Stimulated activated CD4-positive, alpha-beta T cell treated with anti-CD3 and anti-CD28 coated beads, Interleukin-15, amount 100 ng/mL, for 1 hour (primary cell): ENCODE measurements at places on chromosomes 11 and 22.

- DNase-seq = no peak
Observed at GRCh38 chr11:995752-996420, 40.6 kb downstream of the MUC6 start.

GRCh38 chr11:116500947-116501602 is 271.7 kb downstream of the BUD13 start:
- no peak for DNase-seq

- DNase-seq = no peak
Observed at GRCh38 chr11:29208117-29208516, 808.7 kb downstream of the KCNA4 start.

- DNase-seq = peak; percentile 82
Observed at GRCh38 chr22:37607010-37607934, 1.4 kb upstream of the GGA1 start.

- no peak for DNase-seq
Observed at GRCh38 chr11:116485425-116485824, 287.4 kb downstream of the BUD13 start.

DNA sequence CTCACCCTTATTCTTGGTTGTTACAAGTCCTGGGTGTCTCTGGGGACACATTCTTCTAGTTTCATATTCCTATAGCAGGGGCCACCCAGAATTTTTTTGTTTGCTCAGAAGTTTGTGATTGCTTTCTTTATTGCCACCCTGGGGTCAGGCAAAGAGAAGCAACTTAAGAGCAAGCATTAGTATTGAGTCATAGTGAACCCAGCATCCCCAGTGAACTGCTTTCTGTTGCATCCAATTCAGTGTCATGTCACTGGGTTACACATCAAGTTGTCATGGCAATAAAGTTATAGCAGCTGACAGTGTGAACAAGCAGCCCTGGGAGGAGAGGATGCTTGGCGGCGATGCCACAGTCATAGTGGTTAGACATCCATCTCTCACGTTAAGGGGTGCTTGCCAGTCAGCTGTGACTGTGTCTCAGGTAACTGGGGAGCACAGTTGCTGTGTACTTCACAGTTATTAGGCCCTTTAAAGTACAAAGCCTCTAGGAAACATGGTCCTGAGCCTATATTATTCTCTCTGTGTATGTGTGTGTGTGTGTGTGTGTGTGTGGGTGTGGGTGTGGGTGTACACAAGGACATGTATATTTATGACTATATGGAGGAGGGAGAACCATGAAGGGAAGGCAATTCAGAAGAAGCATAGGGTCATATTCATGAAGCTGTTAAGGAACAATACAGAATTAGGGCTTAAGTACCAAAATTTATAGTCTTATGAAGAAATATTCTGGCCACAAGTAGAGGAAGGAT is 52.5 kb downstream of the TRIM44 start:
- DNase-seq = no peak

DNA sequence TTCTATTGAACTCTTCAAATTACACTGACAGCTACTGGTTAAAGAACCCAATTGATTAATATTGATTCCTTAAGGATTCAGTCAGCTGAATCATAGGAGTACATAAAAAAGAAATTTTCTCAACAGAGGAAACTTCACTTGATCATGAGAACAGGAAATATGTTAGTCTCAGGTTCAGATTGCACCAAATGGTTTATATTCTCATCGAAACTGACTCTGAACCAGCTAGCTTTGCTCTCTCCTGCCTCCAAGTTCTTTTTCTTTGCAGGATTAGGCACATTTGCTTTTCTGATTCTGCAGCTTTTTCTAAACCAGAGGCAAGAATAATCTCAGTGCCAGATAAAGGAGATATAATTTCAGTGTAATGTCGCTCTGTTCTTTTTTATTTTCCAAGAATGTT is 33.2 kb upstream of the CTSC start:
- no peak for DNase-seq

- DNase-seq = no peak
Observed at GRCh38 chr22:30182815-30183214, 63.7 kb downstream of the LIF start.

- DNase-seq = no peak
Observed at GRCh38 chr11:117423046-117423575, 95.5 kb downstream of the CEP164 start.

- DNase-seq = no peak
Observed at GRCh38 chr11:128720522-128720985, 26.7 kb downstream of the FLI1 start.

DNA sequence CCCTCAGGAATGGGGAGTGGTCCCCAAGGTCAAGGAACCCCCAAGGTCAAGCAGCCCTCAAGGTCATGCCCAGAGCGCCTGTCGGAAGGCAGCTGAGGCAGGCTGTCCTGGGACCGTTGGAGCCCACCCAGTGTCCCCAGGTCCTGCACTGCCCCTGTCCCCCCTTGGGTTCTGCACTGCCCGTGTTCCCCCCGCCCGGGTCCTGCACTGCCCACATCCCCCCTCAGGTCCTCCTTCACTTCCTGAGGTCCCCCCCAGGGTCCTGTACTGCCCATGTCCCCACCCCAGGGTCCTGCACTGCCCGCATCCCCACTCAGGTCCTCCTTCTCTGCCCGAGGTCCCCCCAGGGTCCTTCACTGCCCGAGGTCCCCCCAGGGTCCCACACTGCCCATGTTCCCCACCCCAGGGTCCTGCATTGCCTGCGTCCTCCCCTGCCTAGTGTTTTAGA is 1073.0 kb downstream of the BRD1 start:
- no peak for DNase-seq

DNA sequence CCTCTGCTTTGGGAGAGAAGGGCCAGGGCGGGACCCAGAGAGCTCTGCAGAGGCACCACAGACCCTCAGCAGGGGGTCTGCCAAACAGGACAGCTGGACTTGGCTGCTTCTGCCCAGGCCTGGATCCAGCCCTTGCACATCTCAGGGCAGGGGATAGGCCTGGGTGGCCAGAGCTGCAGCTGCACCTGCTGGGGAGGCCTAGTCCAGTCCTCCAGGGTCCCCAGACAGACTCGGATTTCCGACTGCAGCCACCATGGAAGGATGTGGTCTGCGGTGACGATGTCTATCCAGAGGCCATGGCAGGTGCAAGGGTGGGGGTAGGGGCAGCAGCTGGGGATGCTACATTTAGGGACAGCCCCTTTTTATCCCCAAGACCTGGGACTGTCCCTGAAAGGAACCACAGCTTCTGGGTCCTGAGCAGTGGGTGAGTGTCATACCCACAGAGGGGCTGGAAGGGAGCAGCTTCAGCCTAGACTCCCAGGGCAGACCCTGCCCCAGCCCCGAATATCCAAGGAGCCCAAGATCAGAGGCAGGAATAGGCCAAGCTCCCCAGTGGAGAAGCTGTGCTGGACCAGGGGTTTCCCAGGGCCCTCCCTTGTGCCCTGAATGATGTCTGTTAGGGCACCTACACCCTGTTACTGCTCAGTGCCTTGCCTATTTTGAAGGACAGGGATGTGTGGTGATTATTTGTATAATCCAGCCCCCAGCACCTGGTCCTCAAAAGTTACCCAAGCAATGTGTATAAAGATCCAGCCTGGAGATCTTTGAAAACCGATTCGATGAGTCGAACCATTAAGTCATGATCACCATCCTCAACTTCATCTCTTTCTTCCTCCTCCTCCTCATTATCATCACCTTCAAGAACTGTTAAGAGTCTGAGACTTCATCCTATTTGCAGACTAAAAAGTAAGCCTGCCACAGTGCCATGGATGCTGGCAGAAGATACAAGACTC is 2.5 kb upstream of the IGLL5 start:
- no peak for DNase-seq

DNA sequence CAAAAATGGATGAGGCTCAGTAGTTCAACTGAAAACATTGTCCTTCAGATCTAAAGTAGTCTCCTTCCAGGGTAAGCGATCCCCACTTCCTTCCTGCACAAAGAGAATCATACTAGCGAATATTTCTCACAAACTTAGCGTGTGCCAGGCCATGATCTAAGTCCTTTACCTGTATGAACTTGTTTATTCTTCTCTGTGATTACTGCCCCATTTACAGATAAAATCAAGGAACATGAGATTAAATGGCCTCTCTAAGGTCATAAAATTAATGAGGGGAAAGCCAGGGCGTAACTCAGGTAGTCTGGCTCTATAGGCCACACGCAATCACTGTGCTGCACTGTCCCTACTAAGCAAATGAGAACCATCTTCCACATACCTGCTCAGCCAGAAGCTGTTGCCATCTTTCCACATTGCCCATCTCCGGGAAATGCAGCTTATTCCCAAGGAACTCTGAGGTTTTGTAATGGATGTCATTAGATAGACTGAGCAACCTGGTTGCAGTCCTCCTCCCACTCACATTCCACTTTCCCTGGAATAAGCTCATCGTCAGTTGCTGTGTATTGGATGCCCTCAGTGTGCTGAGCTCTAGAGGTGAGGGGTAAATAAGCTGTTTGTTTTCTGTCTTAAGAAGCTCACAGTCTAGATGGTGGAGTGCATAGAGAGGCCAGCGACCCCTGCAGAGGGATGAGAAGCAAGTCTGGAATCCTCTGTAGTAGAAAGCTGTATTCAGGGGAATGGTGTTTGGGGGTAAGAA is 146.3 kb downstream of the SNX19 start:
- DNase-seq = no peak

DNA sequence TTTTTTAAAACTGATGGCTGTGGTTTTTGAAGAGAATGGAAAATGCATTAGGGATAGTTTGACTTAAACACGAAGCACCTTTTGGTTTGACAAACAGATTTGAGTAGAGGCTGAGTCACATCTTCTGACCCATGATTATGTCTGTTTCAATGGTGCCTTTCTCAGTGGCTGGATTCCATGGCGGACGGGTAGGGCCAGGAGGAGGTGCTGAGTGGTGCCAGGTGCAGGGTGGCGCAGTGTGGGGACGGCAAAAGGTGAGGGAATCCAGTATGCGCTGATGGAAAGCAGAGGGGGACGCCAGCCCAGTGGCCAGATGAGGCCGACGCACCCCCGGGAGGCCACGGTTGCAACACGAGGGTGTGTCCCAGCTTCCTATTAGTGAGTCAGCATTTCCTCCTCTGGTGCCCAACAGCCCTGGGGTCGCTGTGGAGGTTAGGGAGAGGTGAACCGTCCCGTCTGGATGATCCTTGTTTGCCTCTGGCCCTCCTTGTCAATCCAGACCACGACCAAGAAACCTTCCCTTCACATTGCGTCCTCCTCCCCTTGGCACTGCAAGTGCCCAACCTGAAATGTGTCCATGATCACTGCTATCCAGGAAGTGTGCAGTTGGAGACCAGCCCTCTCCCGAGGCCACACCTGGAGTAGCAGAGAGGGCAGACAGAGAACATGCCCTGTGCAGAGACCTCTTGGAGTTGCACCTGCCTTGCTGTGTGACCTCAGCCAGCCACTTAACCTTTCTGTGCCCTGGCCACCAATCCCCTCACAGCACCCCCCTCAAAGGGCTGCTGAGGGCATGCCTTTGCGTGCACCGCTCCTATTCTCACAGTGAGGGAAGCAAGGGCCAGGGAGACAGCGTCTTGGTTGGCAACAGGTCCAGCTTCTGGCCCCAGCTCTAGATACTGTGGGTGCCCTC is 32.5 kb upstream of the ATXN10 start:
- DNase-seq = no peak

DNA sequence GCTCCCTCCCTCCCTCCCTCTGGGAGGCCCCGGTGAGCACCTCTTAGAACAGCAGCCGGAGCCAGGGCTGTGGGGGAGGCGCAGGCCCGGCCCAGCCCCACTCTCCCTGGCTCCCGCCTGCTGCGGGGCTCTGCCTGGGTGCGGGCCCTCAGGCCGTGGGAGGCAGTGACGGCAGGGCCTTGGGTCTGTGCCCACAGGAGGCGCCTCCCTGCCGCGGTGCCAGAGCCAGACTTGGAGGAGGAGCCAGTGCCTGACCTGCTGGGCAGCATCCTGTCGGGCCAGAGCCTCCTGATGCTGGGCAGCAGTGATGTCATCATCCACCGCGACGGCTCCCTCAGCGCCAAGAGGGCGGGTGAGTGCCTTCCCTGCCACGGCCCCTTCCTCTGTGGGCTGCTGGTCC is 9.5 kb downstream of the IRF7 start:
- no peak for DNase-seq

DNA sequence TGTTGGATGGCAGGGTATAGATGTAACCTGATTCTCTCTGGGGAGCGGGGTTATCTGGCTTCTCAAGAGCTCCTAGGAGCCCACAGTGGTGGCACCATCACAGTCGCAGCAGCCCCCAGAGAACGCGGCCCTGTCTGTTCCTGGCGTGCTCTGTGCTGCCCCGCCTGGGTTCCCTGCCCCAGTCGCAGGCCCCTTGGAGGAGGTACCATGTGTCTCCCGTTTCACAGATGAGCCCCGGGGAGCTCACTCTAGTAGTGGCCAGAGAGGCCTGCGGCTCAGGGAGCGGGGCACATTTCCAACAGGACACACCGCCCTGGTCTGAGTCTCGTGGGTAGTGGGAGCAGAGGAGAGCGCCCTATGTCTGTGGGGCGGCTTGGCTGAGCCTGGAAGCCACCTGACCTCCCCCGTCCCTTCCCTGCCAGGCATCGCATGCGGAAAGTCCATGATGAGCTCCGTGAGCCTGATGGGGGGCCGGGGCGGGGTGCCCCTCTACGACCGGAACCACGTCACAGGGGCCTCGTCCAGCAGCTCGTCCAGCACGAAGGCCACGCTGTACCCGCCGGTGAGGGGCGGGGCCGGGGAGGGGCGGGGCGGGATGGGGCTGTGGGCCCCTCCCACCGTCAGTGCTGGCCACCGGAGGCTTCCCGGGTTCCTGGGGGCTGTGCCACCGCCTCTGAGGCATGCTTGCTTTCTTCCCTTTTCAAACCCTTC is 21.0 kb upstream of the PPP6R3 start:
- no peak for DNase-seq

GRCh38 chr22:37079158-37079557 is 27.6 kb downstream of the KCTD17 start:
- DNase-seq = no peak

DNA sequence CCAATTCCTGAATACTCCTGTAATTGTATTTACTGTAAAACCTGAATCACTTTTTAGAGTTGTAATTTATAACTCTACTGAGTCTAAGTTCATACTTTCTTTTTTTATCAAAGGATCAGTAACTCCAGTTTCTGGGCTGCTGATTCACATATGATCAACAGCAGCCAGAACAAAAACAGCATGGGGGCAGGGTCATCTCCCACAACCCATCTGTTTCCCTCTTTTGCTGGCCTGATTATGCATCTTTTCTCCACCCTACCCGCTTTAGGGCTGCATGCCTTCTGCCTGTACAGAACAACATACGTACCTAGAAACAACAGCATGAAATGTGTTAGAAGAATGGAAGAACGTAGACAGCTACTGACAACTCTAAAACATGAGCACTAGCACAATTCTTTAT is 76.0 kb downstream of the MRTFA start:
- no peak for DNase-seq

DNA sequence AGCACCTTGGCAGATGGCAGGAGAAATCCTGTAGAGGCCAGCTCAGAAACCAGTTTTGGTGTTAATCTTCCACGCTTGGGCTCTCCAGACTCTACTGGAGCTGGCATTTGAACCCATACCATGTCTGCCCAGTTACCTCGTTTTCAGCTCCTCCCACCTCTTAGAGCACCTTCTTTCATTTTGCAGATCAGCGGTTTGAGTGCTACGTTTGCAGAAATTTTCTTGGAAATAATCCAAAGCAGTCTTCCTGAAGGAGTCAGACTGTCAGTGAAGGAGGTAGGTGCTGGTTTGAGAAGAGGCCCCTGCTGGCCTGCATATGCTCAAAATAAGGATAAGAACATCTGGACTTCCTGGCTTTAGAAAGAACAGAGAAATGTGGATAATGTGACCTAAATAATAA is 13.7 kb downstream of the COA4 start:
- no peak for DNase-seq
